ENCODE measurements at places on chromosomes 3 and 15.

DNA sequence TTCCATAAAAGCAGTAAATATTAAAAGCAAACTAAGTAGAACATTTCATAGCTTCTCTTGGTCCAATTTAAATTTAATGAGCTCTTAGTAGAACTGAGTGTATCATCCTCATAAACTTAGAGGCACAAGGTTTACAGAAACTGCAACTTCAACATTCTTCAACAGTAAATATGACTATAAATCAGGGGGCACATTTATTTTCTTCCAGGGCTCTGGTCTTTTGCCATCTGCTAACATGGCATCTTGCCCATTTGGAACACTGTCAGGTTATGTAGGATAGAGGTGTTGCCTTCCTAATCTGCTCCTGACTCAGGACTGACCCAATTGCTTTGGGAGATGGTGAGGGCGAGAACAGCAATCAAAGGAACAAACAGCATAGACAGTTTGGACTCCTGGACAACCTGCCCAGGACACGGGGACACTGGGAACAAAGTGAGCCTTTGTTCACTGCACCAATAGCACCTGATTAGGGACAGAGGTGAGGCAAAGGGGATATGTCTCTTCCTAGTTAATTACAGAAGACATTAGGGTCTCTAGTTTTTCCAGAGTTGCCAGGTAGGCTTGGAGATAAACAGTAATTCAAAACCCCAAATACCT lies 610.2 kb upstream of the ROBO2 start:
- DNase-seq: no peak

DNA sequence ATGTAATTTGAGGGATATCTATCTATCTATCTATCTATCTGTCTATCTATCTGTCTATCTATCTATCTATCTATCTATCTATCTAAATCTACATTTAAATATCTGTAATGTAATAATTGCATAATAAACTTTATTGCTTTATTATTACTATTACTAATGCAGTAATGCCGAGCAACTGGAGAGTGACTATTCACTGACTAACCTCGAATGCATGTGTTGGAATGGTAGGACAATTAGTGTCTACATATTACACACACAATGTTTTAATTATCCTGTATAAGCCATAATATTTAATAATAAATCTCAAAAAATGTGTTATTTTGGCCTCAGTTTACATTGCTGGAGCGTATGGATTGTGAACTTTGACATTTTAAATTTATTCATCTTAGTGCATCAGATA lies 25.2 kb upstream of the CNTN3 start:
- DNase-seq: no peak

GRCh38 chr15:57835119-57835518 lies 128.6 kb downstream of the POLR2M start:
- no peak for DNase-seq

DNA sequence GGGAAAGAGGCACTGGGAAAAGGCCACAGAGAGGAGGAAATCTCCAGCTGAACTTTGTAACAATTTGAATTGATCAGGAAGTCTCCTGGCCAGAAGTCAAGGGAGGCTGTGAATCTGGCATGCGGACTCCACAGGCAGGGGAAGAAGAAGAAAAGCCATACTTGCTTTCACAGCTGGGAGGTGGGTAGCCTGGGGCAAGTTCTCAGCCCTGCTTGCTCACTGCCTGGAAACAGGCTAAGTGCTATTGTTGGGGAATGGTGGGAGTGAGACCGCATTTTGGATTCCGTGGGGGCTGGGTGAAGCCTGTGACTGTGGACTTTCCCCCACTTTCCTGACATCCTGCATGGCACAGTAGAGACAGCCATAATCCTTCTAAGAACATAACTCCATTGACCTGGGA lies 168.8 kb upstream of the CD96 start:
- DNase-seq: no peak

DNA sequence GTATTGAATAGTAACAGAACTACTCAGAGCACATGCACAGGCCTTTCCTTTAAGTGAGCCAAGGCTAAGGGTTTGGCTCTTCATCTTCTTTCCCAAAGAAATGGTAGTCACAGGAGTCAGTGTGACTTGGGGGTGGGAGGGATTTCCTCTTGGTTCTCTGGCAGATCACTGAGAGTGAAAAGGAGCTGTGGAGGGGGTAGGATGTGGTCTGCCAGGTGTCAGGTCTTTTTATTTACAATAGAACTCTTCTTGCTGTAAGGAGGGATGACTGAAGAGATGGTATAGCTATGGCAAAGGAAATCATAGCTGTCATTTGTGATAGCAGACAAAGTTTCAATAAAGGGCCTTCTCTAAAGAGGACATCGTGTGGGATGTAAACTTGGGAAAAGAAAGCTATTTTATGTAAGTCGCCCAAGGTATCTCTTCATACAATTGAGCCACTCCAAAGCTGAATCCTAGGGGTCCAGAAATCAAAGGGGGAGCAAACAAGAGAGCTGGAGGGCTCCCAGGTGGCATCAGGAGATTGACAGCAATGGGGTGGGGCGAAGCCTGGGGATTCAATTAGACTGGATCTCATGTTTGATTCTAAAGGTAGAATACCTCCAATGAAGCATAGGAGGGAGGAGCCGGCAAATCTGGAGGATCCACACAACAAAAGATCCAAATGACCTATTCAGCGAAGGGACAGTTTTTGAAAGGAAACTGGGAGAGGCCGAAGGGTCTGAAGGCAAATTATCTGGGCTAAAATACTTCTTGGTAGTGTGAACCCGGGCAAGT lies 20.0 kb upstream of the CHD2 start:
- no peak for DNase-seq

GRCh38 chr15:39756806-39757522 lies 25.7 kb downstream of the FSIP1 start:
- no peak for DNase-seq

DNA sequence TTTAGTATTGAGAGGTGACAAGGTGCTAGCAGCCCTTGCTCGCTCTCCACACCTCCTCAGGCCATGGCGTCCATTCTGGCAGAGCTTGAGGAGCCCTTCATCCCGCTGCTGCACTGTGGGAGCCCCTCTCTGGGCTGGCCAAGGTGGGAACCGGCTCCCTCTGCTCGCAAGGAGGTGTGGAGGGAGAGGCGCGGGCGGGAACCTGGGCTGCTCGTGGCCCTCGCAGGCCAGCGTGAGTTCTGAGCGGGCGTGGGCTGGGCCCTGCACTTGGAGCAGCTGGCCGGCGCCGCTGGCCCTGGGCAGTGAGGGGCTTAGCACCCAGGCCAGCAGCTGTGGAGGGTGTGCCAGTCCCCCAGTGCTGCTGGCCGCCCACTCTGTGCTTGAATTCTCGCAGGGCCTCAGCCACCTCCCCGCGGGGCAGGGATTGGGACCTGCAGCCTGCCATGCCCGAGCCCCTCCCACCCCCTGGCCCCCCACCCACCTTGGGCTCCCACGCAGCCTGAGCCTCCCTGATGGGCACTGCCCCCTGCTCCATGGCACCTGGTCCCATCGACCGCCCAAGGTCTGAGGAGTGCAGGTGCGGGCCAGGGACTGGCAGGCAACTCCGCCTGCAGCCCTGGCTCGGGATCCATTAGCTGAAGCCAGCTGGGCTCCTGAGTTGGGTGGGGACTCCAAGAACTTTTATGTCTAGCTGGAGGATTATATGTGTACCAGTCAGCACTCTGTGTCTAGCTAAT lies 785.2 kb downstream of the DIPK2A start:
- no peak for DNase-seq

DNA sequence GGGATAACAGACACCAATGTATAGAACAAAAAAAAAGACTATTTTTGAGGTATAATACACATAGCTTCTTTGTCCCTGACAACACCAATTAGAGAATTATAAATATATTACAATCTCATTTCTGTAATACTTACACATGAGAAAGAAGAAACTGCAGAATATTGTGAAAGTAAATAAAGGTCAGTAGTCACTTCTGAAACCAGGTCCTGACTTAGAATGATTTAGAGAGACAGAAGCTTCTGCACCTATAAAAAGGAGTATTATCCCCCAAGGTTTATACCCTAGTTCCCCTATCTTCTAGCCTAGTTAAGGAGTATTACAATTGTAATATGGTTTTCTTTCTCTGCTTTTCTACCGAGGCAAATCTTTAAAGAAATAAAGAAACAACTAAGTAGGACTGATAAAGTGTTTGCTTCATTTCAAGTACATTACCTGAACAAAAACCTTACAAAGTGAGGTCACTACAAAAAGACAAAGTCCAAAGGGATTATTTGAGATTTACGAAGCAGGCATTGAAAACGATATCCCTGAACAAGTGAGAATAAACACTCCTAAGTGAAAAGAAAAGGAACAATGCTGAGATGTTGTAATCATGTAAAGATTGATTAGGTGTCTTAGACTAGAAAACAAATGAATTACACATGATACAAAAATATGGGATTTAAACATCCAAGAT lies 103.0 kb downstream of the GBE1 start:
- DNase-seq: no peak

DNA sequence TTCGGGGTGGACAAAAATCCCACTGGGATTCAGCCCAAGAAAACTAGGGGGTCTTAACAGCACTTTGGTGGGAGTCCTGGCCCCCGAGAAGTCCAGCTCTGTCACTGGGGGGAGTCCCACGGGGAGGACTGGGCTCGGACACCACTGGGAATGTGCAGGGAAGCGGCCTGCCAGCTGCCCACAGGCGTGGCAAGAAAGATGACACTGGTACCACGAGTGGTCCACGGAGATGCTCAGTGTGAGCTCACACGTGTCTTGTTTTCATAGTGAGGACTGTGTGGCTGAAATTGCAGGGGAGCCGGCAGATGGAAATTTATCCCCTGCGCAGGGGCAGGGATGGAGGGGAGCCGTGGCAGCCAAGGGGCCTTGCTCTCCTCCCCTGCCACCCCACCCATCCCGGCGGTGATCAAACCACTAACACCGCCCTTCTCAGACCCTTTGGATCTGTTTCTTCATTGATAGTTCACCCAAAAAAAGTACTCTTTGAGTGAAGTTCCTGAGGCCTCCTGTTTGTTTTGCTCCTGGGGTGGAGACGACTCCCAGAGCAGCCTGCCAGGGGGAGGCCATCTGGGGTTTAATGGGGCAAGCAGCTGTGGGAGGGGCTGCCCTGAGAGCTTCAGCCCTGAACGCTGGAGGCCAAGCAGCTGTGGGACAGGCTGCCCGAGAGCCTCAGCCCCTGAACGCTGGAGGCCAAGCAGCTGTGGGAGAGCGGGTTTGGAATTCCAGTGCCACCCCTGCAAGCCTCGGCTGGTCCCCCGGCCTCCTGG lies 130.9 kb downstream of the LRRK1 start:
- no peak for DNase-seq

DNA sequence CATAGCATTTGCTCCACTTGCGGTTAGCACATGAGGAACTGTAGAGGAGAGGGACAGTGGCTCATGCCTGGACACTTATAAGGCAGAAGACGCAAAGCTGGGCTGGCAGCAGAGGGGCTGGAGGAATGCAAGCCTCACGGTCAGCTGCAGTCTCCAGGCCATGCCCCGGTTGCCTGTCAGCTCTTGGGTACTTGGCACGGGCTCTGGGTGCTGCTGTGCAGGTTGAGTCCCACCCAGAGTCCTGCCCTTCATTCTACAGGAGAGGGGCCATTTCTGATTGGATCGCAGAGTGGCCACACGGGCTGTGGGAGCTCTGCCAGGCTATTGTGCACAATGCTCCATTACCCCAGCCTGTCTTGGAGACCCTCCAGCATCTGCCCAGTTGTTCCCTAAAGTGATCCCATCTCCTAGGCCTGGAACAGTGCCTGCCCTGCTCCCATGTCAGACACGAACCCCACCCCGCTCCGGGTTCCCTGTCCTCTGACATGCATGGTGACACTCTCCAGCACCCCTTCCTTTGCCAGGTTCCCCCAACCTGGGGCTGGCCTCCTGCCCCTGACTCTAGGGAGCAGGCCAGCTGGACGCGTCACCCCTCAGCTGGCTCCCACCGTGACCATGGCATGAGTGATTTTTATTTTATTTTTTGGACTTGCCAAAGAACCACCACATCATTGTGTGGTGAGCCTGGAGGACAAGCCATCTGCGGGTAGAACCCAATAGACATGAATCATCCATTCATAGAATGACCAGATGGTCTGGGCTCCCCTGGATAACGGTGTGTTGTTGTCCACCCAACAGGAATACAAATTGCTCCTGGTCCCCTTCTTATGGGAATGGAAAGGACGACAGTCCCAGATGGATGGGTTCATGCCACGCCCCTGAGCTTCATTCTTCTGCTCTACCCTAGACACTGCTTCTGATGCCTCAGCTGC lies 51.0 kb upstream of the KLF13 start:
- no peak for DNase-seq

DNA sequence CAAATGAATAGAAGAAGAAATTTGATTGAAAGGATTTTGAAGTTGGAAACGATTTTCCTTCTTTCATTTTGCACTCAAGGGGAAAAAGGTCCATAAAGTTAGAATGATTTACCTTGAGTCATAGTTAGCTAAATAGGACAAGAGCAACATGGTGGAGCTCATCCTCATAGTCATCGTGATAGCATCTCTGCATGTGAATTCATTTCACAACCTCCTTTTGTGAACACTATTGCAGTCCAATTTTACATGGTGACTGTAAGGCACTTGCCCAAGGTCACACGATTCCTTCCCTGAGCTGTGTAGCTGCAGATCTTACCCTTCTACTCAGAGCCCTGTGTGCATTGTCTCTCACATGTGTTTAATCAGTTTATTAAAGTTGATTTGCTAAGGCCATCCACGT lies 359.8 kb upstream of the C2CD4B start:
- DNase-seq: no peak

Measured in esophagus squamous epithelium (tissue), 5 donors.